Natural killer cell treated with Interleukin-12 subunit alpha and Interleukin-12 subunit beta and Interleukin-15 and Interleukin-18, amount 100 ng/mL, for 72 hours (primary cell): ENCODE measurements at places on chromosomes 6 and 20.

- H3K36me3 ChIP-seq = no peaks in the 10 kb centered on the region
- DNase-seq = no peak
- no peak overlapping the region for H3K27ac ChIP-seq
- H3K27me3 ChIP-seq = peaks cover 6% of the 10 kb centered on the region
- H3K4me3 ChIP-seq = no peak overlapping the region
- H3K4me1 ChIP-seq = no peaks in the 10 kb centered on the region
These were observed 32.0 kb upstream of the AKAP7 start for GRCh38 chr6:131103296-131103695.

GRCh38 chr20:47789081-47789763, 3.9 kb upstream of the SULF2 start:
- H3K4me3 ChIP-seq = no peak overlapping the region
- H3K36me3 ChIP-seq = no peaks in the 10 kb centered on the region
- no peak overlapping the region for H3K27ac ChIP-seq
- no peak for DNase-seq
- no peaks in the 10 kb centered on the region for H3K4me1 ChIP-seq
- peaks cover 37% of the 10 kb centered on the region for H3K27me3 ChIP-seq

DNA sequence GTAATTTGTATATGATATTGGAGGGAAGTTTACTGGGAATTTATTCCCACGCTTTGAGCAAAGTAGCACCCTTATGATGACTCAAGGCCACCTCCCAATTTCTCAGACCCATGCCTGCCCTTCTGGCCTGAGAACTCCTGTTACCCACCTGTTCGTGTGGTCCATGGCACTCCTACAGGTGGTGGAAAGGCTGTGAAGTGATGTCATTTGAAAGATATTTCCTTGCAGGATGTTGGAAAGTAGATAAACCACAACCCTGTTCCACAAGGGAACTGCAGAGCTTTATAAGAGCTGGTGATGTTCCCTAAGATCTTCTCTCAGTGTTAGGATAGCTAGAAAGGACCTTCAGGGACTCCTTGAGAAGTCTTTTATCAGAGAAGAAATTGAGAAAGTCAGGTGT, 70.5 kb downstream of the ADGRG6 start:
- no peaks in the 10 kb centered on the region for H3K4me1 ChIP-seq
- H3K36me3 ChIP-seq = no peaks in the 10 kb centered on the region
- H3K27ac ChIP-seq = no peak overlapping the region
- no peaks in the 10 kb centered on the region for H3K27me3 ChIP-seq
- no peak overlapping the region for H3K4me3 ChIP-seq

DNA sequence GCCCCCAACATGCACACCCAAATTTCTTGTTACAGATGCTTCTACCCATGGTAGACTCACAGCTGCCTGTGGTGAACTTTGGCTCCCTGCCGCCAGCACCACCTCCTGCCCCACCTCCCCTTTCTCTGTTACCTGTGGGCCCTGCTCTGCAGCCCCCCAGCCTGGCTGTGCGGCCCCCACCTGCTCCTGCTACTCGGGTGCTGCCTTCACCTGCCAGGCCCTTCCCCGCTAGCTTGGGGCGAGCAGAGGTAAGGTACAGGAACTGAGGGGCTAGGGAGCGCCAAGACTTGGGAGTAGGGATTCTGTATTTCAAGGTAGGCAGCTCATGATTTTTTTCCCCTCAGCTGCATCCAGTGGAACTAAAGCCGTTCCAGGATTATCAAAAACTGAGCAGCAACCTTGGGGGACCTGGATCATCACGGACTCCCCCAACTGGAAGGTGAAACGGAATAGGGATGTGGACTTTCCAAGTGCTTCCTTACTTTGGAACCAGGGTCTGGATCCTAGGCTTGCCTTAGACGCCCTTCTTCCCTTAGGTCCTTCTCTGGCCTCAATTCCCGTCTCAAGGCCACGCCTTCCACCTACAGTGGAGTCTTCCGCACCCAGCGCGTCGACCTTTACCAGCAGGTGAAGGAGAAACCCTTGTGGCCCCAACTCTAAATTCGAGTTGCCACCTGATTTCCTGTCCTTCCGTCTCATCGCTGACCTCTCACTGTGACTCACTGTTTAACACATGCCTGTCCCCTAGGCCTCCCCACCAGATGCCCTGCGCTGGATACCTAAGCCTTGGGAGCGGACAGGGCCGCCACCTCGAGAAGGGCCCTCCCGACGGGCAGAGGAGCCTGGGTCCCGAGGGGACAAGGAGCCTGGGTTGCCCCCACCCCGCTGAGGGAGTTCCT, 15.5 kb downstream of the BAG6 start:
- no peaks in the 10 kb centered on the region for H3K27me3 ChIP-seq
- peaks cover 26% of the 10 kb centered on the region for H3K36me3 ChIP-seq
- H3K27ac ChIP-seq = no peak overlapping the region
- H3K4me1 ChIP-seq = peaks cover 10% of the 10 kb centered on the region
- no peak overlapping the region for H3K4me3 ChIP-seq

DNA sequence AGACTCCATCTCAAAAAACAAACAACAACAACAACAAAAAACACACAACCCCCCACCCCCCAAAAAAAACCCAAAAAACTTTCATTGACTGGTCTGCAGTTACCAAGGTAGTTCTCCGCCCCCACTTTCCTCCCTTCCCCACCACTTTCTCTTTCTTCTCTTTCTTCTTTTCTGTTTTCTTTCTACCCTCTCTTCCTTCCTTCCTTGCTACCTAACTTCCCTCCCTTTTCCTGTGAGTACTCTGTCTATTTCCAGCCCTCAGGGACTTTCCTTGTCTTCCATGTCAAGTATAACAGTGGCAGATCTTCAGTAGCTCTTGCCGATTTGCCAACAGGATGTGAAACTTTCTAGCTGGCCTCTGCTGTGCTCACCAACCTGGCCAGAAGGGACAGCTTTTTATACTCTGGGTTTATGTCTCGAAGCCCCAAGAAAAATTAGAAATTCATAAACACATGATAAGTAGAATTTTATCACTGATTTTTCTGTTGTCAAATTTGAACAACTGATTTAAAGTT, 399.5 kb downstream of the QKI start:
- H3K27ac ChIP-seq = no peak overlapping the region
- DNase-seq = no peak
- H3K4me3 ChIP-seq = no peak overlapping the region
- no peaks in the 10 kb centered on the region for H3K36me3 ChIP-seq

- no peak overlapping the region for H3K4me3 ChIP-seq
- peaks cover 4% of the 10 kb centered on the region for H3K4me1 ChIP-seq
- no peaks in the 10 kb centered on the region for H3K36me3 ChIP-seq
- H3K27me3 ChIP-seq = peaks cover 34% of the 10 kb centered on the region
- H3K27ac ChIP-seq = no peak overlapping the region
These were observed 3.5 kb upstream of the EPB41L1 start for GRCh38 chr20:36150847-36151539.

DNA sequence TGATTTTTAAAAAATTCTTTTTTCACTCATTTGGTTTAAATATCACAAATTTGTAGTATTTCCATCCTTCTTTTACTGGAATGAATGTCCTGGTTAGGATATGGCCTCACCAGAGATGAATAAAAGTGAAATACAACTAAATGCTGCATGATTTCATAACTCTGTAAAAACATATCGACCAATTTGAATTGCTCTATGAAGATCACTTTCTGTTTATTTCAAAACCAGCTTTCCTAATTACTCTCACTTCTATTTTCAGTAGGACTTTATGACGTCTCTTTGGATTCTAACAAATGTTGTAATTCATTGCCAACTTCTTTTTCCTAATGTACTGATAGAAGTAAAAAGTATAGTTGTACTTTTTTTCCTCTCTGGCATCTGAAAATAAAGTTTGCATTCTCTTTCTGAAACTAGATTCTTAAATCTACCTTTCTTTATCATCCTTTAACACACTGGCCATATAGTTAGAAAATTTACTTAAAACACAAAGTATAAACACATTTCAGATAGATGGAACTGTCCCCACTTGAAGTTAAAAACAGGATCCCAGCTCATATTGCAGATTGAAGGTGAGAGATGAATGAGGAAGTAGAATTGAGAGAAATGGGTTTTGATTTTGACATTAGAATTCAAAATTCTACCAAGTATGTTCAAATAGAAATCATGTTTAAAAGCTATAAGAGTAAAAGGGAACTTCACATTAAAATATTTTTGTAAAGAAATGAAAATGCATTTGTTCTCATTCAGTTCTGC, 40.3 kb upstream of the IL20RA start:
- no peak for DNase-seq
- H3K4me1 ChIP-seq = peaks cover 5% of the 10 kb centered on the region
- H3K27ac ChIP-seq = no peak overlapping the region
- peaks cover 7% of the 10 kb centered on the region for H3K27me3 ChIP-seq
- H3K36me3 ChIP-seq = no peaks in the 10 kb centered on the region
- no peak overlapping the region for H3K4me3 ChIP-seq

GRCh38 chr6:94254689-94255088, 835.3 kb upstream of the EPHA7 start:
- H3K4me3 ChIP-seq = no peak overlapping the region
- H3K27ac ChIP-seq = no peak overlapping the region
- H3K27me3 ChIP-seq = no peaks in the 10 kb centered on the region
- H3K36me3 ChIP-seq = no peaks in the 10 kb centered on the region

GRCh38 chr20:47392721-47393073, 36.2 kb upstream of the ZMYND8 start:
- no peak for DNase-seq
- H3K4me1 ChIP-seq = peaks cover 14% of the 10 kb centered on the region
- H3K4me3 ChIP-seq = peak overlapping the region; percentile 31
- H3K36me3 ChIP-seq = no peaks in the 10 kb centered on the region
- H3K27ac ChIP-seq = peak overlapping the region; percentile 30

DNA sequence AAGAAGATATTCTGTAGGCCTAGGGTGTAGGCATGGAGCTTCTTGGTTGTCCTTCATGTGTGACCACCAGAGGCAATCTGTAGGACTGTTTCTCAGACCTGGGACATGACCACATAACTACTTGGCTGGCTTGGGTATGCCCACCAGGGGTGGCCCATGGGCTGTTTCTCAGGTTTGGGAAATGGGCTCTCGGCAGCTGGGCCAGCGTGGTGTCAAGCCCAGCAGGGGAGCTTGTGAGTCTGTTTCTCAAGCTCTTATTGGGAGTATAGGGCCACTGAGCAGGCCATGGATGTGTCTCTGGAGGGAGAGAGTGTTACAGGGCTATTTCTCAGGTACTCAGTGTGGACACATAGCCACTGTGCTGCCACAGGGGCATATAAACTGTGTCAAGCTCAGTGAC, 2.5 kb upstream of the SEMG2 start:
- DNase-seq = no peak
- H3K27me3 ChIP-seq = peaks cover 26% of the 10 kb centered on the region
- no peak overlapping the region for H3K27ac ChIP-seq
- H3K4me3 ChIP-seq = no peak overlapping the region
- H3K36me3 ChIP-seq = no peaks in the 10 kb centered on the region
- no peaks in the 10 kb centered on the region for H3K4me1 ChIP-seq

GRCh38 chr20:35572838-35573237, 31.0 kb downstream of the ERGIC3 start:
- no peak overlapping the region for H3K4me3 ChIP-seq
- DNase-seq = no peak
- no peaks in the 10 kb centered on the region for H3K4me1 ChIP-seq
- peaks cover 7% of the 10 kb centered on the region for H3K36me3 ChIP-seq

DNA sequence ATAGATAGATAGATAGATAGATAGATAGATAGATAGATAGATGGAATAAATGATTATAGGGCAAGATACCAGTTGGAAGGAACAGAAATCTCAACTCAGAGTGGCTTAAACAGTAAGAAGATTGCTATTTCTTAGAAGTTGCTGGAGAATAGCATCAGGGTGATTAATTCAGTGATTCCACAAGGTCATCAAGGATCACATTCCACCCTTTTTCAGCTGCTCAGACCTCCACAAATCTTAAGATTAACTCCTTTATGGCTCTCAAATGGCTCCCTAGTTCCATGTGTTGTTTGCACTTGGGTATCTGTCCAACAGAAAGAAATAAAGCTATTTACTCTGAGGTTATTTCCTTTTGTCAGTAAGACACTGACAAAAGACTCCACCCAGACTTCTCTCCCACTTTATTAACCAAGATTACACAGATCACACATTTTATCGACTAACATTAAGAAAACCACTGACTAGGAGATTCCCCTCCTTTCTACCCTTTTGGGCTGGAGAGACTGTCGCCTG, 68.3 kb upstream of the KIF16B start:
- H3K36me3 ChIP-seq = no peaks in the 10 kb centered on the region
- no peak overlapping the region for H3K27ac ChIP-seq
- DNase-seq = no peak
- no peak overlapping the region for H3K4me3 ChIP-seq

GRCh38 chr20:56955680-56956079, 310.8 kb downstream of the BMP7 start:
- H3K27ac ChIP-seq = no peak overlapping the region
- H3K4me1 ChIP-seq = no peaks in the 10 kb centered on the region
- H3K36me3 ChIP-seq = no peaks in the 10 kb centered on the region
- H3K4me3 ChIP-seq = no peak overlapping the region
- no peak for DNase-seq
- peaks cover 27% of the 10 kb centered on the region for H3K27me3 ChIP-seq
